Type B pancreatic cell (in vitro differentiated cells): ENCODE measurements at places on chromosomes 12 and 14.

DNA sequence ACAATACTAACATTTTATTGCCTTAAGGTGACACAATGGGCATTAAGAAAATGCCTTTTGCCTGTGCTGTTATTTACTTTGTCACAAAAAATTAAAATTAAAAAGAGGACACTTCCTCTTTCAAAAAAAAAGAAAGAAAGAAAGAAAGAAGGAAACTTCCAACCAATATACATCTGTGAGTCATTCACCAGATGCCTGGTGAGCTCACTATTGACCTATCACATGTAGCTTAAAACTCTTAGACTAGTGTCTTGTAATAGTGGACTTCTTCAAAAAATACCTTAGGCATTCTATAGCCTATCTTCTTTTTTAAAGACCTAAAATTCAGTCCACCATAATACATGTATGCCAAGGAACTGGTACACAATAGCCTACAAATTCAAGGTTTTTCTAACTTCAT, 4.9 kb upstream of the SOX5 start:
- H3K27me3 ChIP-seq: peaks cover 4% of the 10 kb centered on the region
- H3K4me1 ChIP-seq: no peaks in the 10 kb centered on the region
- no peak overlapping the region for H3K27ac ChIP-seq
- no peak overlapping the region for H3K4me3 ChIP-seq
- H3K36me3 ChIP-seq: peaks cover 10% of the 10 kb centered on the region

DNA sequence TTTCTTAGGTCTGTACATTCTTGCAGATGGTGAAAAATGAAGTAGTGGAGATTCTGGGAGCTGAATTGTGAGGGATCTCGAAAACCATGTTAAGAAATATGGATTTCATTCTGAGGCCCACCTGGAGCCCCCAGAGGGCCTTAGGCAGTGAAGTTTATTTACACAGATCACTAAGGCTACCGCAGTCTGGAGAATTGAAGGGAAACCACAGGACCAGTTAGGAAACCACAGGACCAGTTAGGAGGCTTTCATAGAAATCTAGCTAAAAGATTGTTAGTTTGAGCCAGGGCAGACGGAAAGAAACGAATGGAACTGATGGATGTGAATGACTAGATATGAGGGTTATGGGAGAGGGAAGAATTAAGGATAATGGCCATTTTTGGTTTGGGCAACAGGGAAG, 7.2 kb downstream of the CBLN3 start:
- no peak overlapping the region for H3K4me3 ChIP-seq
- H3K27me3 ChIP-seq: no peaks in the 10 kb centered on the region

DNA sequence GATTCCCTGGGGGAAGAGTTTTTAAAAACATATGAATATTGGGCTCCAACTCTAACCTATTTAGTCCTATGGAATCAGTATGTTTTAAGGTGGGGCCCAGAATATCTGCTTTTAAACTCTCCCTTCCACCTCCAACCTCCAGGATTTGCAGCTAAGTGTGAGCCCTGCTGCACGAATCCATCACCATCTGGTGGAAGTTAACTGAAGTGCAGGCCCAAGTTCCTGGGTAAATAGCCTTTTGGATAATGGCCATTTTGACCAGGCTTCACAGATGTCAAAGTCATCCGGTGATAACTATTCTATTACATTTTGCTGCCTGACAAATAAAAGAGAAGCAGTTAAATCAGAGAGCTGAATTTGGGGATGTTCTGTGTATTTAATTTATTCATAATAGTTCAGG, 58.1 kb upstream of the RMST start:
- no peak overlapping the region for H3K27ac ChIP-seq
- DNase-seq: no peak
- H3K27me3 ChIP-seq: peaks cover 3% of the 10 kb centered on the region
- no peaks in the 10 kb centered on the region for H3K36me3 ChIP-seq

DNA sequence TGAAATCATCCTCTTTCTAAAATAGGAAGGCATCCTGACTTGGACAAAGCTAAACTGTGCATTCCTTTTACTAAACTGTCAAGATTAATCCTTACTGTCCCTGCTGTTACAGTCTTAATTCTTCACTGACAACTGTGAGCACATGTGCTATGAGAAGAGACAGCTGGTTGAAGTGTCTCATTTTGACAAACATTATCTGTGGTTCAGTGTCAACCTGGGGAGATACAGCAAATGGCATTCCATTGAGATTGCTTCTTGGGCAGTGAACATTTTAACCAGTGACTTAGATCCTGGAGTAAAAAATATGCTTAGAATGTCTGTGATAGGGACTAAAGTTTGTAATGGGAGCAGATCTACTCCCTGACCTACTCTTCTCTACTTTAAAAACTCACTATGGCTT, 552.6 kb upstream of the ATP2B1 start:
- H3K4me3 ChIP-seq: no peak overlapping the region
- peaks cover 5% of the 10 kb centered on the region for H3K4me1 ChIP-seq
- H3K27me3 ChIP-seq: no peaks in the 10 kb centered on the region
- no peak for DNase-seq
- no peaks in the 10 kb centered on the region for H3K36me3 ChIP-seq
- no peak overlapping the region for H3K27ac ChIP-seq

- peaks cover 6% of the 10 kb centered on the region for H3K36me3 ChIP-seq
- no peak overlapping the region for H3K27ac ChIP-seq
- H3K27me3 ChIP-seq: no peaks in the 10 kb centered on the region
- no peak overlapping the region for H3K4me3 ChIP-seq
- no peak for DNase-seq
Observed at GRCh38 chr12:68959891-68960464, 27.0 kb upstream of the CPM start.

GRCh38 chr12:12693111-12693671, 2.8 kb downstream of the GPR19 start:
- H3K27me3 ChIP-seq: peaks cover 4% of the 10 kb centered on the region
- H3K36me3 ChIP-seq: no peaks in the 10 kb centered on the region
- no peak overlapping the region for H3K4me3 ChIP-seq
- peaks cover 8% of the 10 kb centered on the region for H3K4me1 ChIP-seq
- no peak overlapping the region for H3K27ac ChIP-seq

GRCh38 chr12:130398100-130398848, 60.6 kb downstream of the PIWIL1 start:
- H3K4me3 ChIP-seq: no peak overlapping the region
- H3K27ac ChIP-seq: no peak overlapping the region
- H3K36me3 ChIP-seq: no peaks in the 10 kb centered on the region
- no peaks in the 10 kb centered on the region for H3K27me3 ChIP-seq
- DNase-seq: no peak

GRCh38 chr12:46154221-46154985, 114.4 kb downstream of the SLC38A1 start:
- H3K4me1 ChIP-seq: peaks cover 24% of the 10 kb centered on the region
- no peak for DNase-seq
- no peaks in the 10 kb centered on the region for H3K27me3 ChIP-seq
- no peak overlapping the region for H3K27ac ChIP-seq

DNA sequence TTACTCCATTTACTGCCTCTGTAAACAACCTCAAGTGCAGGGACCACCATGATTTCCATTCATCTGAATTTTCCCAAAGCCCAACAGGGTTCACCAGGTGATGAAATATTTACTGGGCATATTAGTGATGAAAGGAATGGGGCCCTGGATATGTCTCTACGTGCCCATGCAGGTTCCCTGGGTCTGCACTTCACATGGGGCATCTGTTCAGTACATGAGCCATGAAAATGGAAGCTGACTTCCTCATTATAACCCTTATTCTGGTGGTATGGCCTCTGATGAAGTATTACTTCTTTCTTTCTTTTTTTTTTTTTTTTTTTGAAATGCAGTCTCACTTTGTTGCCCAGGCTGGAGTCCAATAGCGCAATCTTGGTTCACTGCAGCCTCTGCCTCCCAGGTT, 26.5 kb upstream of the CORO1C start:
- no peak overlapping the region for H3K27ac ChIP-seq
- DNase-seq: no peak
- no peaks in the 10 kb centered on the region for H3K27me3 ChIP-seq
- no peak overlapping the region for H3K4me3 ChIP-seq
- H3K36me3 ChIP-seq: no peaks in the 10 kb centered on the region
- peaks cover 4% of the 10 kb centered on the region for H3K4me1 ChIP-seq

- no peaks in the 10 kb centered on the region for H3K27me3 ChIP-seq
- H3K4me1 ChIP-seq: peaks cover 17% of the 10 kb centered on the region
- no peak overlapping the region for H3K4me3 ChIP-seq
- H3K36me3 ChIP-seq: peaks cover 36% of the 10 kb centered on the region
- DNase-seq: no peak
Observed at GRCh38 chr12:1282670-1283315, 291.8 kb downstream of the ERC1 start.

DNA sequence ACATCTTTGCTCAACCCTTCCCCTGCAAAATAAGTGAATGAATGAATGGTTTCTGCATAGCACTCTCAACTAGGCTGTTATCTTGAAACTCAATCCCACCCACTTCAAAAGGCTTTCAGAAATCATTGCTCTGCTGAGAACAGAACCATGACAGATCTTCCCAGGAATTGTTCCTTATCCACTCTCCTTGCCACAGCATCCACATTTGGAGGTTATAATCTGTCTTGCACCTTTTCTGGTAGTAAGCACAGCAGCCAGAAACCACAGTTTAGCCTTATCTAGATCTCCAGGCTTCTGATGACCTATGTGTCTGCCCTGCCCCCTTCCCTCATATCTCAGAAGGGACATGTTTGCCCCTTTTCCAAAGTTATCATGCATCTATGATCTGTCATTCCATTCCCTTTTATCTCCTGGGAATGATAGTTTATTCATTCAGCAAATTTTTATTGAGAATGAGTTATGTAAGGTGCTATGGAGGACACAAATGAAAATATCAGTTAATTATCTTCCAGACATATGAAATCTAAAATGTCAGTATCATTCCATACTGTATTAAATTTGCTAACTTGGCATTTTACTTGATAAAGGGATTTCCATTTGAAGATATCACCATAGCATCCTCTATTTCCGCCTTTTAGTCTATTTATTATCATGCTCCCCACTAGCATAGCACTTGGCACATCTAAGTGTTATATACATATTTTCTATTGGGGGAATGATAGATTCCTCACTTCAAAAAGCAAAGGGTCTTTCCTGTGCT, 21.4 kb downstream of the LGR5 start:
- no peak for DNase-seq
- no peak overlapping the region for H3K27ac ChIP-seq
- H3K27me3 ChIP-seq: peaks cover 17% of the 10 kb centered on the region
- no peaks in the 10 kb centered on the region for H3K4me1 ChIP-seq
- no peak overlapping the region for H3K4me3 ChIP-seq

DNA sequence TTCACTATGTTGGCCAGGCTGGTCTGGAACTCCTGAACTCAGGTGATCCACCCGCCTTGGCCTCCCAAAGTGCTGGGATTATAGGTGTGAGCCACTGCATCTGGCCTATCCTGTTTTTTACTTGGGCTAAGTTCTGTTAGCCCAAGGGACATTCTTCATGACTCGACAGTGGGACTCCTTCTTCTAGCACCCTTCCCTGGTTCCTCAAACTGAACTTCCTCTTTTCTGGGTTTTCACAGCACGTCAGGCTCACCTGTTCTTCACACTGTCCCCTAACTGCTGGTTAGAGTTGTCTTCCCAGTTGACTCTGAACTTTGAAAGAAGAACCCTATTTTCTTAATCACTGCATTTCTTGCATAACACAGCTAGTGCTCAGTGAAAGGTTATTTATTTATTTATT, 22.5 kb downstream of the CABP1 start:
- no peak overlapping the region for H3K27ac ChIP-seq
- H3K36me3 ChIP-seq: no peaks in the 10 kb centered on the region
- H3K4me3 ChIP-seq: no peak overlapping the region
- DNase-seq: no peak
- H3K4me1 ChIP-seq: no peaks in the 10 kb centered on the region
- H3K27me3 ChIP-seq: peaks cover 3% of the 10 kb centered on the region

- peaks cover 4% of the 10 kb centered on the region for H3K4me1 ChIP-seq
- DNase-seq: no peak
- no peak overlapping the region for H3K27ac ChIP-seq
- H3K27me3 ChIP-seq: peaks cover 4% of the 10 kb centered on the region
- H3K4me3 ChIP-seq: no peak overlapping the region
Observed at GRCh38 chr14:69818758-69819191, 21.7 kb upstream of the SLC10A1 start.

- H3K4me1 ChIP-seq: peaks cover 28% of the 10 kb centered on the region
- H3K4me3 ChIP-seq: peak overlapping the region; percentile 29
- H3K27ac ChIP-seq: peak overlapping the region; percentile 69
Observed at GRCh38 chr14:68747393-68747792, 45.5 kb downstream of the ZFP36L1 start.

GRCh38 chr14:59869381-59870255, 958 bp downstream of the RTN1 start:
- no peaks in the 10 kb centered on the region for H3K36me3 ChIP-seq
- no peak overlapping the region for H3K27ac ChIP-seq
- peak overlapping the region; percentile 84 for H3K4me3 ChIP-seq
- DNase-seq: no peak
- peaks cover 96% of the 10 kb centered on the region for H3K27me3 ChIP-seq
- peaks cover 6% of the 10 kb centered on the region for H3K4me1 ChIP-seq

- peak overlapping the region; percentile 42 for H3K27ac ChIP-seq
- no peak overlapping the region for H3K4me3 ChIP-seq
- peaks cover 34% of the 10 kb centered on the region for H3K36me3 ChIP-seq
- no peaks in the 10 kb centered on the region for H3K27me3 ChIP-seq
Observed at GRCh38 chr14:50773632-50774541, 57.1 kb downstream of the NIN start.

DNA sequence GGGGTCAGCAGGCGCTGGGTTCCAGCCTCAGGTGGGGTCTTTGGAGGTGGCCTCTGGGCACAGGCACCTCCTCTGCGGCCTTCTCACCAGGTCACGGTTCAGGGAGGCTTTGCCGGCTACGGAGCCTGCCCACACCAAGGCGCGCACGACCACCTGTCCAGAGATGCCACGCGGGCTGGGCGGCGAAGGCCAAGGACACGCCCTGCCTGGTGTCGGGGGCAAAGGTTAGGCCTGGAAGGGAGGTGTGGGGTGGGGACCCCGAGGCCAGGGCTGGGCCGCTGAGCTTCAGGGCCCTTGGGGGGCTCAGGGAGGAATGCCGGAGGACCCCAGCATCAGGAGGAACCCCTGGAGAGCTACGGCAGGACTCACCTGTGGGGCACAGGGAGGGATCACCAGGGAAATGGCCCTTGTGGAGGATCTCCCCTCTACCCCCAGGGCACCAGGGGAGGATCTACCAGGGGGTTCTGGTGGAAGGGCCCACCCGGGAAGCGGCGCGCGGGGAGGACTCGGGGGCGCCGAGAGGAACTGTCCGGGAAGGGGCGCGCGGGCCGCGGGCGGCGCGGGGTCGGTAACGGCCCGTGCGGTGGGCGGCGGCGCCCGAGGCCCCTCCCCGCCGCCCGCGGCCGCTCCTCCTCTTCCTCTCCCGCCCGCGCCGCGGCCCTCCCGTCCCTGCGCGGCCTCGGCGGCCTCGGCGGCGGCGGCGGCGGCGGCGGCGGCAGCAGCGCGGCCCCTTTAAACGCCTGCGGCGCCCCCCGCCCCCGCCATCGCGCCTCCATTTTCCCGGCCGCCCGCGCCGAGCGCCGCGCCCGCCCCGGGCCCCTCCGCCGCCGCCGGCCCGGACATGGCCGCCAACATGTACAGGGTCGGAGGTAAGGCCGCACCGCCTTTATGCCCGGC, at the start of gene MTA1:
TSS of gene MTA1 (plus strand) at position 633 of the 897 bp plus-strand sequence. CDS start at position 842, 209 bp downstream.
- peak within 1 kb of the TSS; percentile 91 for H3K4me3 ChIP-seq
- H3K27me3 ChIP-seq: no peaks in the 10 kb centered on the region
- no peaks in the 10 kb centered on the region for H3K36me3 ChIP-seq
- H3K4me1 ChIP-seq: peaks cover 16% of the 10 kb centered on the region
- DNase-seq: peak; percentile 67
